ENCODE measurements at places on chromosomes 16 and 17.

- no peak for DNase-seq
Observed at GRCh38 chr17:72978593-72979218, 113.8 kb downstream of the SLC39A11 start.

DNA sequence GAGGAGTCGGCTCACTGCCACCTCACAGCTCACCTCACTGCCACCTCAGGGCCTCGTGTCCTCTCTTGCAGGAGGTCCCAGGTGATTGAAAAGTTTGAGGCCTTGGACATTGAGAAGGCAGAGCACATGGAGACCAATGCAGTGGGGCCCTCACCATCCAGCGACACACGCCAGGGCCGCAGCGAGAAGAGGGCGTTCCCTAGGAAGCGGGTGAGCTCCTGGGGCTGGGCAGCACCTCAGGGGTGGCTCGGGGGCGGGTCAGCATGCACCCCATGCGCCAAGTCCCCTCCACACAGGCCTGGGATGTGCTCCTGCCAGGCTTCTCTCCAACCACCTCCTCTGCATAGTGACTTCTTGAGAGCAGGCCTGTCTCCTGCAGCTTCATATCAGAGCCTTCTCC is 63.6 kb downstream of the PLD6 start:
- DNase-seq = no peak

DNA sequence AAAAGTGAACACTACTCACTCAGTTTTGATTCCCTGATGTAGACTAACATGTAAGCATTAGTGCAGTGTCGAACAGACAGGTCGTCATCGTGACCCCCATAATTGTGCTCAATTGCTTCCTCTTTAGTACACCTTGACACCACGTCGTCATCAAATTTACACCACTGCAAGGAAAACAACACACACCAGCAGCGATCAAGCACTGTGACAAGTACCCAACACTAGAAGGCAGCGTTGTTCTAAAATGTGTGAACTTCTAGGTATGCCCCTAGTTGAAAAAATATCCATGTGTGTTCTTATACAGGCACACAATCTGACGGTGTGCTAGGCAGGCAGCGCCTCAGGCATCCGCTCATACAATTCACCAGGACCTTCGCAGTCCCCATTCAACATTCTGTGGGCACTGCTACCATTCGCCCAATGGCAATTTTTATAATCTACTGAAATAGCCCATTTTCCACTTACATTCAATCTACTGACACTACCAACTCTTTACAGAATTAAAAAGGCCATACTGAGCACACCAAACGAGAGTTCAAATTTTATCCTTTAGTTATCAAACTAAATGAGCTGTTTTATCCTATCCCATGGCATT is 23.1 kb downstream of the LITAFD start:
- no peak for DNase-seq

DNA sequence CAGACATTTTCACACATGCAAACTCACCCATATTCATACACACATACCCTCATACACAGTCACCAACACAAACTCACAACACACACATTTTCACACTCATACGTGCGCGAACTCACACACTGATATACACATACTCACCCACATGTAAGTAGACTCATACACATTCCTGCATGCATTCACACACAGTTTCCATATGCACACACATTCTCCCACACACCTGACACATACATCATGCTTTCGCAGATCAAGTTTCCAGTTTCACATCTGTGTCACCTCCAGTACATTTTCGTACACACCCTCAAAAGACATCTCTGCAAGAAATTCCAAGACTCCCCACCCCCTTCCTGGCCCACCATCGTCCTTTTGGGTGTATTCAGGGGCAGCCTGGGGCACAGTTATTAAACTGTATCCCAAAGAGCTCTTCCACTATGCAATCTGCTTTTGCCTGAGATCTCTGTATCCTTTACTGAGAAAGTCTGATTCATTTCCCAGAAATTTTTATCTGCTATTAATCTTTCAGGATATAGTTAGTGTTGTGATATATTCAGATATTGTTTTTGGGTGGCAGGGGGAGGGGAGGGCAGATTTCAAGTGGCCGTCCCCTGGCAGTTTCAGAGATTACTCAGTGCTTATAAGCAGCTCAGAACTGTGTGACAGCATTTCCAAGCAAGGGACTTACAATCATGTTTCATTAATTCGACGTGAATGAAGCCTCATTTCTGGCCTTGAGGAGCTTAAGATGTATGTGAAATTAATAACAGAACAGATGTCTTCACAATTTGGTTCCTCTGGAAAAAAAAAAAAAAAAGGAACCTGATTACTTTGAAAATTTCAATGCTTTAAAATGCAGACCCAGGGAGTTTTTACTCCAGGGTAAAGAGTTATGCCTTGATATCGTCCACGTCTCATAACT is 35.3 kb upstream of the MMP2 start:
- no peak for DNase-seq

GRCh38 chr17:37755455-37755854 is 10.6 kb upstream of the HNF1B start:
- DNase-seq = no peak

DNA sequence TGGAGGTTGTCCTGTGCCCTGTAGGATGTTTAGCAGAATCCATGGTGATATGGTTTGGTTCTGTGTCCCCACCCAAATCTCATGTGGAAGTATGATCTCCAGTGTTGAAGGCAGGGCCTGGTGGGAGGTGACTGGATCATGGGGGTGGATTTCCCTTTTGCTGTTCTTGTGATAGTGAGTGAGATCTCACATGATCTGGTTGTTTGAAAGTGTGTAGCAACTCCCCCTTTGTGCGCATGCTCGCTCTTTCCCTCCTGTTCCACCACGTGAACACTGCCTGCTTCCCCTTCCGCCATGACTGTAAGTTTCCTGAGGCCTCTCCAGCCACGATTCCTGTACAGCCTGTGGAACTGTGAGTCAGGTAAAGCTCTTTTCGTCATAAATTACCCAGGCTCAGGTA is 61.9 kb downstream of the ARHGAP17 start:
- no peak for DNase-seq

DNA sequence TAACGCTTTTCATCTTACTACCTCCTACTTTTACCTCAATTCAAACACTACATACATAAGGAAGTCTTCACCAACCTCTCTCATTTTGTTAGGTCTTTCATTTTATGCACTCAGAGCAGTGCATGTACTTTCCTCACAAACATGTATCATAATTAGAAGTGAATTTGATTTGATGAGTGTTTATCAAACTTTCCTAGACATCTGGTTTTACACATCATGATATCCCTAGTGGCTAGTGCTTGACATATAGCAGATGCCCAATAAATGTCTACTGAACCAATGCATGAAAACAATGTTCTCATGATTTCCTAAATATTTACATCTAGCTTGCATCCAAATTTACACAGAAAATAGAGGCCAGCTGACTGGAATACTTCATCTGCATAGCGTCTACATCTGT is 323.4 kb upstream of the KIF2B start:
- DNase-seq = no peak

DNA sequence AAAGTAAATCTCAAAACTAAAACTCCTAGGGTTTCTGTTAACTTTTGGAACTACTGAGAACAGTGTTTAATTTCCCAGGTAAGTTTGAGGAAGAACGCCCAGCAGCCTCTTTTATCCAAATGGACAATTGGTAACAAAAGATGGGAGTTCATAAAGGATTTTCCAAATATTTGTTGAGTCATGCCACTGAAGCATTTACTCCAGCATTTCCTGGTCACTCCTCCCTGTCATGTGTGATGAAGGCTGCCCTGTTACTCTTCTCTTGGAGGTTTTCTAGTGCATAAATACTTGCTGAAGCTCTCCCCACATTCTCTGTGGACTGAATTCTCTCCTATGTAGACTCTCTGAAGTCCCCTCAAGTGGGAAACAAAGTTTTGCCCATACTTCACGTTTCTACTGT is 16.5 kb downstream of the ZNF75A start:
- DNase-seq = no peak

DNA sequence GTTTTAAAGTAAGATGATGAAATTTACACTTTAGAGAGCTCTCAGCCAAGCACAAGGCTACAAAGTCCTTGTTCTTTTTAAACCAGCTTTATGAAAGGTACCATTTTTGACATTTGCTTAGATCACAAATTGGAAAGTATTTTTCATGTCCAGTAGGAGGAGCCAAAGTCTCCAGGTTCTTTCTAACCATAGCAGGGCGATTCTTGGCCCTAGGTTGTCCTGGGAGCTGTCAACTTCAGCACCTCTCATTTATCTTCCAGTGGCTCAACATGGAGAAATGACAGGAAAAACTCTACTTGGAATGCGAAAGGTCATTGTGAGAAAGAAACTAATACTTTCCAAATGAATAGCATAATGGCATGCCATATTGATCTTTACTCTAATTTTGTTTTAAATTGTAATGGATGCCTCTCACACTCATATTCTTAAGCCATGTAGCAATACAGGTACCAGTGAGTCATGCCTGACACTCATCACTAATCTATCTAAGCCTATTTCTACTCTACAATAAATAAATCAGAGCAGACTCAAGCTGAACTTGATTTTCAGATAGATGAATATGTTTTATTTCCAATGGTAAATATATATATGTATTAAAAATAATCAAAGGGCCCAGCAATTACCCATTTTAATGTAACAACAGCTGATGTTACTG is 919.1 kb upstream of the EEF2KMT start:
- no peak for DNase-seq

GRCh38 chr17:32239456-32239855 is 26.2 kb upstream of the RHBDL3 start:
- DNase-seq = no peak

DNA sequence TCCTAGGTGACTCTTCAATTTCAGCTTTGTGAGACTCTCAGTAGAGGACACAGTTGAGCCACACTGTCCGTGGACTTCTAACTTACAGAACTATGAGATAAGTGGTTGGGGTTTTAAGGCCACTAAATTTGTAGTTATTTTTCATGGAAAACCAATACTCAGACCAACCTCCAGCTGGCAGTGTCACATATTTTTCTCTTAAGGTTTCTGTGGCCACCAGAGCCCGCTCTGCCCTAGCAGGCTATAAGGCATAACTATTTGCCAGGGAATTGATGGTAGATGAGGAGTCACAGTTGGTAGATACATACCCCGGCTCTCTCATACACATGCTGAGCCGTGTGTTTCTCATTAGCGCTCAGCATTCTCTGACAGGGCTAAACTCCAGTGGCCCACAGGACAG is 336.8 kb upstream of the MON1B start:
- DNase-seq = no peak

DNA sequence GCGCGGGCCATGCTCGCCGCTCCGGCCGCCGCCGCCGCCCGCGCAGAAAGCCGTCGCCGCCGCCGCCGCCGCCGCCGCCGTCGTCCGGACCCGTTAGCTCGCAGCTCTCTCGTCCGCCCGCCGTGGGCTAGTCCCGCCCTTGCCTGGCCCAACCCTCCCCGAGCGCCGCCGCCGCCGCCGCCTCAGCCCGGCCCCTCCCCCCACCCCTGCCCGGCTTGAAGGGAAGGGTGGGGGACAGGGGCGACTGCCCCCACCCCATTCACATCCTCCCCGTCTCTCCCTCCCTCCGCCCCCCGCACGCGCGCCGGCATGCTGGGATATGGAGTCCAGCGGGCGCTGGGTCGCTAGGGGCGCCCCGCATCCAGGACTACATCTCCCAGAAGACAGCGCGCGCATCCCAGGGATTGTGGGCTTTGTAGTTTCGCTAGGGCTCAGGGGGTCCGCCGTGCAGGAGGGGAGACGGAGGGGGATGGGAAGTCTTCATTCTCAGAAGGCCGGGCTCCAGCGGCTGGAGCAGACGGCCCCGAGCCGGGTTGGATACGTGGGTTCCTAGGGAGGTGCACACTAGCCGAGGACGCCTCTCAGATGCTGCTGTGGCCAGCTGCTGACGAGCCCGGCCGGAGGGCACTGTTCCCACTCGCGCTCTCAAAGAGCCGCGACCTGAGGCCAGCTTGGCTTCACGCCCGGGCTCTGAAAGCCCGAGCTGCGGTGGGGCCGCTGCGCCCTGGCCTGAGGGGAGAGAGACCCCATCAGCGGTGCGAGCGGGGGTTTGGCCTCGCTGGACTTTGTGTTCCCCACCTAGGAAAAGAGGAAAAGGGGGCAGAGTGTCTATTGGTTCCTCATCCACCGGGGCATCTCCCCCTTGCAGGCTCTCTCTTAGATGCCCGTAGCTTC is at the start of gene ST3GAL2:
Gene ST3GAL2 (minus strand): TSS at position 132 of the 894 bp plus-strand sequence. CDS start 40,570 bp downstream, outside the sequence.
- peak; percentile 86 for DNase-seq

DNA sequence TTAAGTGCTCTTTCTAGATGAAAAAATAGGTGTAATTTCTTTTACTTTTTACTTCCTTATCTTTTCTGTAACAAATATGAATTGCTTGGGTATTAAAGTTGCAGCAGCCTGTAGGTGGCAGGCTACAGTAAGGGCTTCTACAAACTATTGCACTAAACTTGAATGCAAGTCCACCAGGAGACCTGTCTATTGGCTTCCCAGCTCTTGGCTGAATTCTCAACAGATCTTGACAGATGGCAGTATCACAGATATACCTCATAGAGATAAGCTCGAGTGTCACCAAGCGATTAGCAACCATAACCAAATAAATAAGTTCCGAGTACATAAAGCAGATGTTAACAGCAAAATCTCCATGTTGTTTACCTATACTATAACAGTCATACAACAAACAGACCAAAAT is 5.9 kb downstream of the BBS2 start:
- DNase-seq = peak; percentile 20

DNA sequence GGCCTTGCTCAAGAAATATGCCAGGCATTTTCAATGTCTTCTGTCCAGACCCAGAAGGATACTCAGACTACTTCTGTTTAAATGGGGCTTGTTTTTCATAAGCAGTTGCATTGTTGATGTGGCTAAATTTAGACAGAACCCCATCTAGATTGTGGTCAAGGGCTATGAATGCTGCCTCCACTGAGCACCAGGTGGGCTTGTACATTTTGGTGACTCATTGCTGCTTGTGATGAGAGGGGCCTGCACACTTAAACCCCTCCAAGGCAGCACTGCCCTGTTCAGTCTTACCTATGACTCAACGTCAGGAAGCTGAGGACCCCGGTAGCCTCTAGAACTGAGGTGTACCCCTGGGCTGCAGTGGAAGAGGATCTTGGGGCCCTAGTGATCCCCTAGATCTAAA is 144.0 kb downstream of the PRKCA start:
- no peak for DNase-seq

- no peak for DNase-seq
Observed at GRCh38 chr17:11986942-11987329, 10.3 kb downstream of the ZNF18 start.

DNA sequence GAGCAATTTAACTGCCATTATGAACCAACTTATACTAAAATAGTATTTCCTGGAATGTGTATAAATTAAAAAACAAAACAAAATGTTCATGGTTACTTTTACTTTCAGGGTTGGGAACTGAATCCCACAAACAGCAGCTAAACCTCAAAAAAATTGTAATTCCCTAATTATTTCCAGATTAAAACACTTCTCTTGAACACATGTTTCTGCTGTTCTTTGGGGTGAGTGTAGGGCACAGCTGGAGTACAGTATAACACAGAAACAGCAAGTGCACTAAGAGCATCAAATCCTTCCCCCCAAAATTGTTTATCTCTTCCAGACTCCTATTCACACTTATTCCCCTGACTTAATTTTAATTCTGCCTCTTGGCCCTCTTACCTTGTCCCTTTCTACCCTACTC is 56.4 kb downstream of the KANSL1 start:
- no peak for DNase-seq

GRCh38 chr16:75012380-75013081 is 13.7 kb downstream of the ZNRF1 start:
- no peak for DNase-seq

GRCh38 chr16:89001117-89002027 is 24.4 kb upstream of the CBFA2T3 start:
- DNase-seq = no peak

GRCh38 chr16:17557949-17558348 is 87.2 kb upstream of the XYLT1 start:
- DNase-seq = no peak
